Endothelial cell (in vitro differentiated cells): ENCODE measurements at places on chromosomes 7 and 10.

DNA sequence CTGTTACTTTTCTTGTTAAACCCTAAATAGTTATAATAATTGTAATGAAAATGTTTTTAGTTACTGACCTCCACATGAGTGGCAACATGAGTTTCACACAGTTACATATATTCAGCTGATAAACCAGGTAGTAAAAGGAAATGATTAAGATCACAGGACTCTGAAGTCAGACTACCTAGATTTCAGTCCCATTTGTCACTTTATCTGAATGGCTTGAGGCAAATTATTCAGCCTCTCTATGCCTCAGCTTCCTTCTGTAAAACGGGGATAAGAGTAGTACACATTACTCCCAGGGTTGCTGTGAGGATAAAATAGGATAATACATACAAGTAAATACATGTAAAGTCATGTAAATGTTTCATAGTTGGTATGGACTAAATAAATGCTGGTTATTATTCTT lies 254.3 kb upstream of the LRRTM3 start:
- no peak for DNase-seq

- DNase-seq = no peak
Measured at GRCh38 chr10:84901885-84902284, 573.5 kb downstream of the CCSER2 start.

DNA sequence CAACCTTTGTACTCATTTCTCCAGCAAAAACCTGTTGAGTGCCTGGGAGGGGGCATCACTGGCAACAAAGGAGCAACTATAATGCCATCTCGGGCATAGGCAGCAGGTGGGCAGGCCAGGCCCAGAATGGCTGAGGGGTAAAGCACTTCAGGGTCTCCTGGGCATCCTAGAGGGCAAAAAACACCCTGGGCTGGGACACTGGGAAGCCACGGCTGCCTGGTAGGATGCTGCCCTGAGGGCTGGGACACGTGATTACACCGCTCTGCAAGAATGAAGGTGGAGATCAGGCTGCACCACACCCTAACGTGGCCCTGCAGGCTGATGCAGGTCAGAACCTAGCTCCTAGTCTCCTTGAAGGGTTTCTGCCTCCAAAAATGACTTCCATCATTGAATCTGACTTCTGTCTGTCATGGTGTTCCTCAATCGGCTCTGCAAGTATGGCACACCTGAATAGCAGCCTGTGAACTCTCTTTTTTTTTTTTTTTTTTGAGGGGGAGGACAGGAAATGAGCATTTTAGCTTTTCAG lies 4.5 kb upstream of the TRAPPC14 start:
- DNase-seq = no peak

GRCh38 chr7:110856704-110857103 lies 234.2 kb upstream of the LRRN3 start:
- DNase-seq = no peak

GRCh38 chr10:5555021-5555510 lies 30.3 kb downstream of the CALML3 start:
- no peak for DNase-seq

- no peak for DNase-seq
Measured at GRCh38 chr7:44062180-44062902, 3.0 kb downstream of the PGAM2 start.

- no peak for DNase-seq
Measured at GRCh38 chr10:110914431-110914830, 4.5 kb downstream of the BBIP1 start.

DNA sequence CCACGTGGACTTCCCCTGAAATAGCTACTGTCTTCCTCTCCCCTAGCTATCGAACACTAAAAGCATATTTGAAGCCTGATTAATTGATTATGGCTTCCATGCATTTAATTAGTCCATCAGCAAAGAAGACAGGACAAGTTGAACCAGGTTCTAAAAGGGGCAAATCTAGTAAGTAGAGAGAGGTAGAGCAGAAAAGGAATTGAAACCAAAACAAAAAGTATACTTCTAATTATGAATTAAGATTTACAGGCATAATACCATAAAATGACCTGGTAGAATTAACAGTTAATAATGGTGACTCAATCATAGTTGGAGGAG lies 393 bp upstream of the DNAJC1 start:
- DNase-seq = no peak

DNA sequence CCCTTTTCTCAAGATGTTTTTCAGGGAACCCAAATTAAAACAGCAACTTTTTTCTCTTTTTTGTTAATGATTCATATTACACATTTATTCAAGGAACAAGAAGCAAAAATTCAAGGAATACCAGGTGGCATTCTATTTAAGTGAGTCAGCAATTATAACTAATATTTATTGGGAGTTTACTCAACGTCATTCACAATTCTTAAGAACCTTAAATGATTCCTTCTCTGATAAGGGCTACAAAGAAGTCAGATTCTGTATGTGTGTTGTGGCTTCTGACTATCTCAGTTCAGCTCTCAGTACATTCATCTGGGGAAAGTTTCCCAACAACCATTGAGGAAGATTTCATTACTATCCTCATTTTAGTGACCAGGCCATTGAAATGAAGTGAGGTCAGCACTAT lies 470.7 kb upstream of the AKR1E2 start:
- DNase-seq = no peak

GRCh38 chr7:114659409-114660125 lies 245.0 kb downstream of the FOXP2 start:
- no peak for DNase-seq

DNA sequence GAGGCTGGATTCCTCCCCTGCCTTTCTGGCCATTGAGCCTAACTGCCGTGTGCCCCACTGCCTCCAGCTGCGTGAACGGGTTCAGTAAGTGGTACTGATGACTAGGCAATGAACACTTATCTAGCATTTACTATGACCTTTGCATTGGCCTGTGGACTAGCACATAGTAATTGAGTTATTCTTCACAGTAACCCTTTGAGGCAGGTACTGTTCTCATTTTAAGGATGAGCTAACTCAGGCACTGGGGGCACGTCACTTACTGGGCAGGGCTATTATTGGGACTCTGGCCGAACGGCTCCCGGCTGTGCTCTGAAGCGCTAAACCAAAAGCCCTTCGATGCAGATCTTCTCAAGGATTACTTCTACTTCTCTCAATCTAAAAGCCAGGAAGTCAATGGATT lies 38.3 kb downstream of the WIPF3 start:
- no peak for DNase-seq

GRCh38 chr10:90862908-90863514 lies 5.2 kb upstream of the HTR7 start:
- DNase-seq = peak; percentile 16

- no peak for DNase-seq
Measured at GRCh38 chr10:122855745-122856144, 10.1 kb upstream of the CUZD1 start.

- no peak for DNase-seq
Measured at GRCh38 chr10:51377932-51378599, 303.8 kb downstream of the PRKG1 start.

DNA sequence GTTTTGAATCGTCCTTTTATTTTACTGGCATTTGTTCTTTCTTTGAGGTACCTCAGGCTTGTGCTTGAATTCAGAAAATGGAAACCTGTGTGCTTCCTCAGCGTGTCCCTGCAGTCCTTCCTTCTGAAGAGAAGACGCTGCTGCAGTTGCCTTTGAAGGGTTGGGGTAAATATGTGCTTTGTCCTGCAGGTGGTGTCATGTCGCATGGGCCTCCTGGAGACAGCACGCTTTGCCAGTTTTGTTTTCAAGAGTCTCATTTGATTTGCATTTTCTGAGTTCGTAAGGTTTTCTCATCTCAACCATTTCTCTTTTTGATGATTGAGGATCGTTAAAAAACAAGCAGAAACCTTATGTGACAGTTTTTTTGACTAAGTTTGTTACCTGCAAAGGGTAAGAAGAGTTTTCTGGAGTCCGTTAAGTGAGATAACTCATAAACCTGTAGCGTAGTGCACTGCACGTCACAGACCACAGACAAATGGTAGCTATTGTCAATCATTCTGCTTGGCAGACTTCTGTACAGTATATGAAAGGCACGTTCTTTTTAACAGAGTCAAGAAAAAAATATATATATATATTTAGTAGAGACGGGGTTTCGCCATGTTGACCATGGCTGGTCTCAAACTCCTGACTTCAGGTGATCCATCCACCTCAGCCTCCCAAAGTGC lies 57.0 kb downstream of the CDC123 start:
- peak; percentile 37 for DNase-seq
